ENCODE measurements at places on chromosomes 16 and 17.

DNA sequence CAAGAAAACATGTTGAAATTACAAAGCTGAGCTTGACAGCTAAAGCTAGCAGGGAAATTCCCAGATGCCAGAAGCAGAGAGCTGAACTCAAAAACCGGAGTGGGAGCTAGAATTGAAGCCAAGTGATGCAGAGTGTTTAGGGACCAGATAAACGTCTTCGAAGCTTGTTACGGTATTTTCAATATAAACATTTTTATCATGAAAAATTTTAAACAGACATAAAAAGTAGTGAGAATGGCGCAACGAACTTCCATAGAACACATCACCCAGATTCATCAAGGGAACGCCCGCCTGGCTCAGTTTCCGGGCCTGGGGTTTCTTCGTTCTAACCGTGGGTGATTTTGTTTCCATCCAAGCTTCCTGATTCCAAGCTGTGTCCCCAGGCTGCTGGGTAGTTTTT is 18.1 kb downstream of the SPNS2 start:
- DNase-seq: no peak

GRCh38 chr16:55171241-55171640 is 152.8 kb upstream of the IRX6 start:
- DNase-seq: no peak

- DNase-seq: no peak
These were observed 4.3 kb downstream of the KLHL36 start for GRCh38 chr16:84652566-84652965.

DNA sequence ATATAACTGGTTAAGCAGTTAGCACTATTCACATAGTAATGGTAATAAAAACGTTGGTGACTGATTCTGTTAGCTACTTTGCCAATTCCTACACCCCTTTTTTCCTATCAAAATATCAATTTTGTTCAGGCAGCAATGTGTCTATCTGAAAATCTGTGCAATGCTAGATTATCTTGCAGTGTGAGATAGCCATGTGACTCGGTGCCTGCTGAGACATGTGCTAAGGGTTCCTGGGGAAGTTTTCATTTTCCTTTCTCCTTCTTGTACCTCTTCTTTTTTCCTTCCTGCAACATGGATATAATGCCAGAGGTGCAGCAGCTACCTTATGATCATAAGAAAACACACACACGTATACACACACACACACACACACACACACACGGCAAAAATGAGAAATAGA is 100.5 kb upstream of the SHISA6 start:
- DNase-seq: no peak

GRCh38 chr16:48194828-48195556 is 39.2 kb upstream of the ABCC12 start:
- DNase-seq: no peak

Data from activated CD4-positive, alpha-beta T cell treated with anti-CD3 and anti-CD28 coated beads for 4 hours (primary cell).